Stimulated activated naive B cell treated with anti-CD40 and anti-IgM and Interleukin-4, amounts not matched to agents 10 μg/mL and 1 μg/mL and 100 μg/mL, for 72 hours (primary cell): ENCODE measurements at places on chromosomes 6 and 20.

DNA sequence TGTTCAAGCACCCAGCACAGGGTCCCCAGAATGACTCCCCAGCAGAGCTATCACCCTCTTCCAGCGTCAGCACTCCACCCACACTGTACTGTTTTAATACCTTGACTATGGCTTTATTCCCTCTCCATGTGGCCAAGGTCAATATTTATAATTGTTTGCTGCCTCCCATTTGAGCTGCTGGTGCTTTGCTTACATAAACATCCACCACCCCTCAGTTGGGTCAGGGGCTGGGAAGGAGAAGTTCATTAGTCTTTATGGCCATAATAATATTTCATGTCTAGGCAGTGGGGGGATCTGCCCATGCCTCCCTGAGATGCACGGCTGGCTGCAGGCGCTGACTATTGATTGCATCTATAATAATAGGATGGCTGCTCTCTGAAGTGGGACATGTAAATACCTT lies 41.8 kb upstream of the SAYSD1 start:
- DNase-seq: no peak

- no peak for DNase-seq
These were observed 228.8 kb downstream of the TTLL2 start for GRCh38 chr6:167553736-167554119.

DNA sequence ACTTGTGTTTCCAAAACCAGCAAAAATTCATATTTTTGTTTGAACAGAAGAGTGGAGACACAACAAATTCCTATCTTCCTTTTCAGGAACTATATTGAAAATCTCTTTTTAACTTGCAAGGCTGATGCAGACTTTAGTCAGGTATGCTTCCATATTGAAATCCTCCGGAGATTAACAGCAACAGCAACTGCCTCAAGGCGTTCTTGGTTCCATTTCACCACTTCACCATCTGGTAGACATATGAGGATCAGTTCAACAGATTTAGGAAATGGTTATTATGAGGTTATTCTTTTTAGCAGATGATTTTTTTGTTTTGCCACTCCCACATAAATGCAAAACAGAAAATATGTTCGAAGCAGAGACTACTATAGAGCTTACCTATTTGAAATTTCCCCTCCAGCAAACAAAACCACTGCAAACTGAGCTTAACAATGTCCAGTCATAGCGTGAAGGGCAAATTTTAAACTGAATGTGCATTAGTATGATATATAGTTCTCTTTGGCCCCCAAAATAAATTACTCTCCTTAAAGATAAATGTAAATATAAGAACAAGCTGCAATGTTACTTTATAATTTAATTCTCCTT lies 520.5 kb upstream of the ADGRB3 start:
- DNase-seq: no peak

DNA sequence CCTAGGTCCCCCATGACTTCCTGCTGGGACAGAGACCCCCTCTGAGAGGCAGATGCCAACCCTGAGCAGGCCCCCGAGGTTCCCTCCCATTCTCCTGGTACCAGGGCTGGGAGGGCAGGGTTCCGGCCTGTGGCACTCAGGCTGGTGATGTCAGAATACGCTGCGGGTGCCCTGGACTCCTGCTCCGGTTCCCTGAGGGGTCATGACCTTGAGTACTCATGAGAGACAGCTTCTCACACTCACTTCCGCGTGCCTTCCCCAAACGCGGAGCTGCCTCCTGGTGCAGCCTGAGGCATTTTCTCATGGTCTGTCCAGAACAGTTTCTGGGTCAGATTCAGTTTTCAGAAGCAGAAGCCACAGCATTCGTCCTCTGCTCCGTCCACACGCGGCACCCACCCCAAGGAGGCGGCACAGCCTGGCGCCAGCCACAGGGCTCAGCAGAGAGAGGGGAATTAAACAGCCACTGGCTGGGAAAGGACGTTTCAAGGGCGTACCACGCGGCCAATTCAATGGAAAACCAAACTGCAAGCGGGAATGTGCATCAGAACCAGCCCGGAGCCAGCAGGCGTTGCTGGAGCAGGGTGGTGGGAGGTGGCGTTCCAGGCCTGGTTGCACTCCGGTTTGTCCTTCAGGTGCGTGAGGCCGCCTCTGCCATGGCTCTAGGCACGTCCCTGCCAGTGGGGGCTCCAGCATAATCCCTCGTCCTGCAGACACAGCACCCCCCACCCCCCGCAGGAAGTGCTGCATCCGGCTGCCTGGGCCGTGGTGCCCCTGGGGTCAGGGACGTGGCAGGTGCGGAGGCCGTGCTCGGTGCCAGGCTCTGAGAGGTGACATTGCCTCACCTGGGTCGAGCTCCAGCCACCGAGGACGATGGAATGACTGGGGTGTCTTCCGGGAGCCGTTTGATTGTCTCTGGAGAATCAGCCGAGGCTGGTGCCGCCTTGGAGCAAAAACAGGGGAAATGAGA lies 58.3 kb upstream of the BHLHE23 start:
- DNase-seq: no peak

DNA sequence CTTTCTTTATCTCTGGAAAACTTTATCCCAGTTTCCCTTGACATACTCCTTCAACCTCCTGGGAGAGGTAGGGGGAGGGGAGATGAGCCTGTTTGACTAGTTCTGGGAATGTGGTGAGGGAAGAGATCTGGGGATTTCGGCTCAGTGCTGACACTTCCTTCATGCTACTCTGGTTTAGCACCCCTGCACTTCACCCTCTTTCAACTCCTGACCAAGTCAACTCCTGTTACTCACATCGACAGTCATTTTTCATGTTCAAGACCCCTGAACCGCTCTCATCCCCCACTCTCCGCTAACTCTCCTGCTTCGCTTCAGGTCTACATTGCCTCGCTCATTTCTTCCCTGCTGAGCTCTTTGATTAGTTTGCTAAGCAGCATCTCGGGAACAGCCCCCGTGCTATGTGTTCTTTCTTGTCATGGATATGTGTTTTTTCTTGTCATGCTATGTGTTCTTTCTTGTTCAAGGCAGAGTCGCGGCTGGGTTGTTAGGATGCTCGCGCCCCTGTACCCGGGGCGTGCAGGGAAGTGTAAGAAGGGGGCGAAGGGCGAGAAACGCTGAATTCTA lies 16.6 kb upstream of the TRIM27 start:
- peak; percentile 15 for DNase-seq

DNA sequence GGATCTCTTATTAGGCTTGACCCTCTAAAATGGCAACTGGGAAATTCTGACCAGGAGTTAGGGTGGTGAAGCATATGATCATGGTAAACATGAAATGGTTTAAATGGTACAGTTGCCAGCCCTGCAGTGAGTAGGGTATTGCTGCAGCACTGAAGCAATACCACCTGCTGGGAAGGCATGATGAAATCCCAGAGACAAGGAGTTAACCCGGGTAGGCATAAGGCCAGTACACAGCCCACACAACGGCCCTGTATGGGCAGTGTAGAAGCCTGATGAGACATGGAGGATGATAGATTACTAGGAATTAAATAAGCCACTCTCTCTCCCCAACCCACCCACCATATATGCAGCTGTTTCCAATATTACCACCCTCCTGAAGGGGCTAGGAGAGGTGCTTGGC lies 197.4 kb upstream of the MOCS1 start:
- DNase-seq: no peak

- no peak for DNase-seq
These were observed 57.7 kb downstream of the SNX5 start for GRCh38 chr20:17910828-17911294.

DNA sequence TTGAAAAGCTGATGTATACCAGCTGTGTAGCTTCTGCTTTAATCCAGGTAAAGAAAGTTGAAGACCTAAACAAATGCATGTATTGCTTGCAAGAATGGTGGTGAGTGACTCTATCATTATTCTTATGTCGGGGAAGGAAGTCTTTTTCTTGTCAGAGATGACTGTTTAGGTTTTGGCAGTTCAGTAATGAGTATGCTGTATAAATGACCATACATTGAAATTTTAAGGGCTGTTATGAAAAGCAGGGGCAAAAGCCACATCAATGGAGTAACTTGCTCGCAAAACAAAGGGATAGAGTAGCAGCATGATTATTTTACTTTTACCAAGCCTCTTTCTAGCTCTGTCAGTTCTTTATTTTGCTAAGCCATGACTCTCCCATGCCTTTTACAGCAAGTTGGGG lies 55.9 kb upstream of the NUP153 start:
- DNase-seq: no peak

GRCh38 chr6:90502866-90503407 lies 83.9 kb downstream of the MAP3K7 start:
- no peak for DNase-seq

DNA sequence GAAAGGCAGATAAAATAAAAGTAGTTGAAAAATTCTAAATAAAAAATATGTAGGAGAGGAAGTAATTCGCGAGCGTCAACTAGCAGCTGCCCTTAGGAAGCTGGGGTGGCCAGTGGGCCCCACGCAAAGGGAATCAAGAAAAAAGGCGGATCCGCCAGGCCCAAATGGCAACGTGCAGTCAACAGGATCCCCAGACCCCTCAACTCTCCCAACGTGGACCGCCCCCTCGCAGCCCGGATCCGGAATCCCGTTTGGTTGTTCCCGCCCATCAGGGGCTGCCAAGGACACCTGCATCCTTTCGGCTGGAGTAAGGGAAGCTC lies 296 bp downstream of the DZANK1 start:
- DNase-seq: no peak

DNA sequence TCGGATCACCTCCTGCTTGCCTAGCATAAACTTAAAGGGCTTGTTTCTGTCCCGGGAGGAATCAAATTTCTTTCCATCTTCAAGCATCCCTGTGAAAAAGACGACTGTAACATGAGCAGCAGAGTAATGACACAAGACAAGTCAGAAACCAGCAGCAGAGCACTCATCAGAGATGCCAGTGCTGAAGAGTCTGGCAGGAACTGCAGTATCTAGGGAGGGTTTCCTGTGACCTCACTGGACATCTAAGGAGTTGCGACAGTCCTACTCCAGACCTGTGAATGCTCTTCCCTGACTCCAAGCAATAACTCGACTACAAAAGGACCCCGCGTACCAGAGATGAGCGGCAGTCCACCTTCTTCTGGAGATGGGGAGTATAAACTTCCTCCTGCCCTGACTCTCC lies 17.3 kb downstream of the FKBP1A start:
- no peak for DNase-seq

GRCh38 chr20:59667981-59668515 lies 63.7 kb downstream of the PHACTR3 start:
- no peak for DNase-seq

DNA sequence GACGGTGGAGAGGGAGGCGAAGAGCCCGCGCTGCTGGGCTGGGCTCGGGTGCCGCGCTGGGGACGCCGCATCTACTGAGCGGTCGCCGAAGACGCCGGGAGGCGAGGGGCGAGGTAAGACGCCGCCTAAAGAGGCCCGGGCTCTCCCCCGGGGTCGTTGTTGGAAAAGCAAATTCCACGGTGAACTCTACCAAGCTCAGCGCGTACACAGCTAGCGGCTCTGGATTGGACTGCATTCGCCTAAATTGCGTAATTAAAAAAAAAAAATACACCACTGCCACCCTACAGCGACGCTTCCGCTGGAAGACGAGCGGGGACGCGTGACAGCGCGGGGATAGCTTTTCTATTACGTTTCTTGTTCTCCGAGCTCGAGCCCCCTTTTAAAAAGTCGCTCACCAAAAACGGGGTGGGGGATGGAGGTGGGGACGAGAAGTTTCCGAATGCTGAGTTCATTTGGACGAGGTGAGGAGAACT lies 92.0 kb upstream of the PRDM1 start:
- peak; percentile 21 for DNase-seq

DNA sequence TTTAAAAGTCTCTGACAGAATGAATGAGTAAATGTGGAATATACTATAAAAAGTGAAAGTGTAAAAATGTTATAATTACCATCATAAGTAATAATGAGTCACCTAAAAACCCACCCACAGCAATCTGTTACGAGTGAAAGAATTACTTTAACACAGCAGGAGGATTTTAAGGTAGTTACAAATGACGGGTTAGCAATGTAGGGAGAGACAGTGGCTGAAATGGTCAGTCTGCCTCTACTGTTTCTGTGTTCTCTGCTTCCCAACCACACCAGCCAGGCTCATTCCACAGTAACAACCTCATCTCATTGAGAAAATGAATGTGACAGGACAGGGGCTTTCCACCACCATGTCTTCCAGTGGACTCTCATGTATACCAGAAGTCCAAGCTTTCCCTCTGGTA lies 124.4 kb upstream of the KCNK16 start:
- no peak for DNase-seq

- DNase-seq: no peak
These were observed 20.5 kb downstream of the BPIFA2 start for GRCh38 chr20:33188421-33188820.

GRCh38 chr6:27553123-27553904 lies 80.4 kb upstream of the ZNF184 start:
- DNase-seq: no peak

GRCh38 chr20:36792422-36792821 lies 18.9 kb upstream of the DSN1 start:
- peak; percentile 11 for DNase-seq

- no peak for DNase-seq
These were observed 92.0 kb downstream of the TTLL2 start for GRCh38 chr6:167416676-167417430.

DNA sequence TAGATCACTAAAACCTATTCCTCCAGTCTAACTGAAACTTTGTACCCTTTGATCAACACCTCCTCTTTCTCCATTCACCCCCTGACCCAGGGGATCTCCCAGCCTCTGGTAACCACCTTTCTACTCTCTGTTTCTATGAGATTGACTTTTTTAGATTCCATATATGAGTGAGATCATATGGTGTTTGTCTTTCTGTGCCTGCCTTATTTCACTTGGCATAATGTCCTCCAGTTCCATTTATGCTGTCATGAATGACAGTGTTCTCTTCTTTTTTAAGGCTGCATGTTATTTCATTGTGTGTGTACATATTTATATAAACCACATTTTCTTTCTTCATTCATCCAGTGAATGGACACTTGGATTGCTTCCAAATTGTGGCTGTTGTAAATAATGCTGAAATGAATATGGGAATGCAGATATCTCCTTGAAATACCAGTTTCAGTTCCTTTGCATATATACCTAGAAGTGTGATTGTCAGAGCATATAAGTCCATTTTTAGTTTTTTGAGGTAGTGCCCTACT lies 57.7 kb downstream of the DHX35 start:
- peak; percentile 44 for DNase-seq

- DNase-seq: no peak
These were observed 25.8 kb upstream of the RPP40 start for GRCh38 chr6:5029609-5030008.

- no peak for DNase-seq
These were observed 50.8 kb downstream of the AIG1 start for GRCh38 chr6:143111443-143111842.

DNA sequence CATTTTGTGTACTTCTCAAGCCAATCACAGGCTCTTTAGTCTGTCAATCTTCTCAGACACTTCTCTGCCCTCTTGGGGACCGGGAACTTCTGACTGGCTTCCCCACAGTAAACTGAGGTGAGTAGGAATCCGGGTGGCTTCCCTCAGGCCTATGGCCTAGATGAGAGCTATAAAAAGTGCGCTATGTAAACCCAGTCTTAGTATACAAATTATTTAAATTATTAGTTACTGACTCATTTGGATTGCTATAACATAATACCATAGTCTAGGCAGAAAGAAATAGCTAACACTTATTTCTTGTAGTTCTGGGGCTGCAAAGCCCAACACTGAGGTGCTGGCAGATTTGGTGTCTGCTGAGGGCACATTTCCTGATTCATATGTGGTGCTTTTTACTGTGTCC lies 109.2 kb upstream of the MCHR2 start:
- no peak for DNase-seq
